Stimulated activated CD4-positive, alpha-beta T cell treated with anti-CD3 and anti-CD28 coated beads, Interleukin-4, amount 100 ng/mL, for 24 hours (primary cell): ENCODE measurements at places on chromosomes 7 and 10.

GRCh38 chr10:126561294-126561920 is 109.1 kb downstream of the C10orf90 start:
- no peak for DNase-seq

GRCh38 chr10:21519941-21520436 is 5.5 kb downstream of the SKIDA1 start:
- DNase-seq, result no peak

DNA sequence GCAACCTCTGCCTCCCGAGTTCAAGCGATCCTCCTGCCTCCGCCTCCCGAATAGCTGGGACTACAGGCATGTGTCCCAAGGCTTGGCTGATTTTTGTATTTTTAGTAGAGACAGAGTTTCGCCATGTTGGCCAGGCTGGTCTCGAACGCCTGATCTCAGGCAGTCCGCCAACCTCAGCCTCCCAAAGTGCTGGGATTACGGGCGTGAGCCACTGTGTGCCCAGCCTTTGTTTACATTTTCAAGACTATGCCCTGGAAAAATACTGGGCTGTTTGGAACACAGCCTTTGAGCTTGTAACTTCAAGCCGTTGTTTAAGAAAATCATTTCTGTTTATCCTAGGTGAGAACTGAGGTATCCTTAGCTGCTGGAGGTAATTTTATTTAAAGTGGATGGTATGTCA is 1.9 kb downstream of the ZKSCAN1 start:
- DNase-seq, result no peak

DNA sequence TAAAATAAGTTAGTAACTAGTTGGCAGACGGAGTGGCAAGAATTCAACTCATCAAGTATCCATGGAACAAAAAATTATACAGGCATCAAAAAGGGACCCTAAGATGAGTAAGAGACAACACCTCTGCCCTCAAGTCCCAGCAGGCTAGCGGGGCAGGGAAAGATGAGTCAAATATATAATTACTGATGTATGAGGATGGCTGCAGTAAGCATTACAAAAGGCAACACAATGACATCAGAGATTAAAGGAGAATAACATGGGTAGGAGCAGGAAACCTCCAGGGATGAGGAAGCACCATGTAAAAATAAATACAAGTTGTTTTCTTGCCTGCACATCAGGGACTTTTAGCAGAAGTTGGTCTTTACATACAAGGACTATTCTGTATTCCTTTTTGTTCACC is 49.4 kb downstream of the SCRN1 start:
- DNase-seq, result no peak

- DNase-seq, result peak; percentile 35
Observed at GRCh38 chr7:107815254-107815882, 12.3 kb upstream of the SLC26A3 start.

DNA sequence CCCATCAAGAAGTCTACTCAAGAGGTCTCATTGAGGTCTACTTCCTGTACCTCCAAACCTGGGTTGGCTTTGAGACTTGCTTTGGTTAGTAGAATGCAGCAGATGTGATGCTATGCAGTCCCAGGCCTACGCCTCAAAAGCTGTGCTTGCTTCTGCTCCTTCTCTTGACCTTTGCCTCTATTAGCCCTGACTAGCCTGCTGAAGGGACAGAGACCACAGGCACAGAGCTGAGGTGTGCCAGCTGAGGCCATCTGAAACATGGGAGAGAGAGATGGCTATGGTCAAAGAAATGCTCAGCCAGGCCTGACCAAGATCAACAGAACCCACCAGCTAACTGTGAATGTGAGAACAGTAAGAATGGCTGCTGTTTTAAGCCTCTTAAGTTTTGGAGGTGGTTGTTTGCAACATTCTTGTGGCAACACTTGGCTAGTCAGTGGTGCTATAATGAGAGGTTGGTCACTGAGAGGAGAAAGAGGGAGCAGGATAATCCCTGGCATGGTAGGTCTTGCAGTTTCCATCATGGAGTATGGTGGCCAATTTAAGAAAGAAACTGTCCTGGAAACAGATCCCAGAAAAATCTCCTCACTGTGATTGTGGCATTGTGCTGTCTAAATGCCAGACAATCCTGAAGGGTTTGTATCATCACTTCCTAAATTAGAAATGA is 176.1 kb upstream of the PHYHIPL start:
- no peak for DNase-seq

DNA sequence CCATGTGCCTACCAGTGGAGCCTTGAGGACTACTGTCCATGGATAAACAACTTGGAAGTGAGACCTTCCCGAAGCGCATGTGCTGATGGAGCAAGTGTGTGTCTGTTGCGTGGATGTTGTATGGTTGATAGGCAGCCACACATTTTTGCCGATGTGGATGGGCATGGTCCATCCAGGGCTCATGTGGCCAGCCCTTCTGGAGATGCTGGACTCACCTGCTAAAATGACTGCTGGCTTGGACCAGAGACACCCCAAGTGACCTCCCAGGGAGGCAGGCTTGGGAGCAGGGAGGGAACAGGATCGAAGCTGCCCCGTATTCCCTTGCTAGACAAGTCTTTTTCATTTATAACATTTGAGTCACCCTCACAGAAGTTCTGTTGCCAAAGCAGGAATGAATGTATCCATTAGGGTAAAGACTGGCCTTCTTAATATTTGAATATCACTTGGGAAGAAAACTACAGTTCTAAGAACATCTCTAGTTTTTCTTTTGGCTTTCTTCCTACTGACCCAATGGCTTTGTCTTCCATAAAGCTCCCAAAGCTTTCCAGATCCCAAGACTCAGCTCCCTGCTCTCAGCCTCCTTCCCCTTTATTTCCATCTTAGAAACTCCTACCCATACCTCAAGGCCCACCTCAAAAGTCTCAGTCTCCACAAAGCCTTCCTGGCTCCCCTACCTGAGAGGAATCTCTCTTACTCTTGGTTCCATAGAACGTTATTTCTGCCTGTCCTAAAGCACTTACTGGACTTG is 3.0 kb downstream of the PTPRE start:
- no peak for DNase-seq

DNA sequence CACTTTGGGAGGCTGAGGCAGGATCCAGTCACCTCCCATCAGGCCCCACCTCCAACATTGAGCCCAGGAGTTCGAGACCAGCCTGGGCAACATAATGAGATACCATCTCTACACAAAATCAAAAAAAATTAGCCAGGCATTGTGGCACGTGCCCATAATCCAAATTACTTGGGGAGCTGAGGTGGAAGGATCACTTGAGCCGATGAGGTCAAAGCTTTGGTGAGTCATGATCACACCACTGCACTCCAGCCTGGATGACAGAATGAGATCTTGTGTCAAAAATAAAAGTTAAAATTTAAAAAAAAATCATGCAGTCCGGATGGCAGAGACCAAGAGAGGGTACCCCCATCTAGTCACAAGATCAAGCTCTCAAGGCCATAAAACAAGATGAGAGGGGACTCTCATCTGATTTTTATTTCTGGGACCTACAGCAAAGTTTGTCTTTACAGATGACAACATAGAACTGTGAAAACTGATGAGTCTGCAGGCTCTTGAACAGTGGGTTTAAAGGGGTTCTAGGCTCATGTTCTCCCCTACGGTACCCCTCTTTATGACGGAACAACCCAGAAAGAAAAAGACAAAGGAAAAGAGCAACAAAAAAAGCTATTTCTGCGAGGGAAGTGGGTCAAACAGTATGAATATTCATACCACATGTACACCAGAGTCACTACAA is 28.9 kb upstream of the CREB3L2 start:
- no peak for DNase-seq

DNA sequence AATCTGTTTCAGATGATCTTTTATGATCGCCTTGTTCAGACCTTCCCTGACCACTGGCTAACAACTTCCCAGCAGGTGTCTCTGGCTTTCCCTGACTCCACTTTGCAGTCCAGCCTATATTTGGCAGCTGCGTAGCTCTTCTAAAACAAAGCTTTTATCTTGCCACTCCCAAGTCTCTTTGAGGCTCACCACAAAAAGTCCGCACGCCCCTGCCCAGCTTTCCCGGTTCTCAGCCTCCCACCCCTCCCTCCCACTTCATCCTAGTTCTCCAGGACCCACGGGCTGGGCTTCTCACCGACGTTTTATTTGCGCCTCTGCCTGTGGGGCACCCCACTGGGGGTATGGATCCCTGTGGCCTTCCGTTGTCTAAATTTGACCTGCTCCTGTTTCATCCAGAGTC is 58.9 kb upstream of the USP6NL start:
- no peak for DNase-seq

DNA sequence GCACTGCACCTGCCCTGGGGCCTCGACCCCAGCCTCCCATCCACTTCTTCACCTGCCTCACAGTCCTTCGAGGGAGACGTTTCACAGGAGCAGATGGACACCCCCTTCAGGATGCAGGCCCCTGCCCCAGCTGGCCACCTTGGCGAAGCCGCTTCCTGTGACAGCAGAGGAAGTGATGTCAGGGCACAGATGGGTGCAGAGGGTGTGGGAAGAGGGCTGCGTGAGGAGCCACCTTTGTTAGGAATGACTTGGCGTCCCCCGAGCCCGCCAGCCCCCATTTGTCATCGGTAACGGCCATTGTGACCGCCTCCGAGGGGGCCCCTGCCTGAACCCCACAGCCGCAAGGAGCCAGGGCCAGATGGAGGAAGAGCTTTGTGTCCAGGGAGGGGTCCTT is 47.4 kb upstream of the SLC29A3 start:
- DNase-seq, result no peak

- no peak for DNase-seq
Observed at GRCh38 chr10:45410807-45411606, 37.0 kb downstream of the ALOX5 start.

DNA sequence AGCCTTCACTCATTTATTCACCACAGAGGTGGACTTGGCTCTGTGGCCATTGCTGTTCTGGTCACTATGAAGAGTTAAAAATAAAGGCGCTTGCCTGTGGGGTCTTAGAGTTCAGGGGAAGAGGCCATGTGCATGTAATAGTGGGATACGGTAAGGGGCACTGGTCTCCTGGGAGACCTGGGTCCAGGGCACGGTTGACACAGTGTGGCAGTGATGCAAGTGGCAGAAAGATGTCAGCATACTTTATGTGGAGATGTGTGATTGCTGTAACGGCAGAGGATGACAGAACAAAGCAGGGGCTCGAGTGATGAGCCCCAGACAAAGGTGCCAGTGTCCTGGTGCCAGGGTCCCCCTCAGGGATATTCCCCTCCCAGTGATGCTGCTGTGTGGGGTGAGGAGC is 8.6 kb downstream of the ZSCAN25 start:
- no peak for DNase-seq

- peak; percentile 82 for DNase-seq
Observed at GRCh38 chr7:140062528-140063299, at the start of gene PARP12. Gene PARP12, minus strand, starts transcription at chr7:140062951. Its CDS starts 104 bp downstream, at chr7:140062847.

DNA sequence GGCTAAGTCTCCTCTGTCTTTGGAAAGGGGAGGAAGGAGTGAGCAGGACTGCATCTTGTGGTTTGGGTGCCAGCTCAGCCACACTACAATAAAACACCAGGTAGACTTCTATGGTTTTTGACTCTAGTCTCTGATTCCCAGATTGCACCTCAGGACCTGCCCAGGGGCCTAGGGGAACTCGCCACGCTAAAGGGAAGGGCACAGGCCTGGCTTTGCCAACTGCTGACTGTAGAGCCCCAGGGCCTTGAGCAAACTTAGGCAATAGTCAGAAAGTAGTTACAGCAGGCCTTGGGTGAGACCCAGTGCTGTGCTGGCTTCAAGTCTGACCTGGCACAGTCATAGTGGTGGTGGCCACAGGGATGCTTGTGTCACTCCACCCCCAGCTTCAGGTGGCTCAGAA is 24.2 kb upstream of the PRR15 start:
- no peak for DNase-seq

DNA sequence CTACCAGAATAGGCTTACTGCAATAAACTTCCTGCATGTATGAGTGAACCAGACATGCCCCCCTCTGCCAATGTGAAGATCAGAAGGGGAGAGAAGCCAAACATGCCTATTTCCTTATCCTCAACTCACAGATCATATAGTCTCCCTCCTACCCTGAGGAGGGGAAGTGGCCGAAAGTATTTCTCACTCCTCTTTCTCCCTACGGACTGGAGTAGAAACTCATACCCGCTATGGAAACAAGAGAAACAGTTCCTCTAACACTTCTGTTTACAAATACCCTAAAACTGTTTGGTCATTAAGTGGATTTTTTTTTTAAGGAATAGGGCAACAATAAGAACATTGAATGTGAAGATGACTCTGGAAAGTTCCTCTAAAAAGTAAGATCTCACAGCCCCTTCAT is 31.4 kb downstream of the CCNJ start:
- no peak for DNase-seq

- DNase-seq, result no peak
Observed at GRCh38 chr10:126398924-126399323, 10.6 kb upstream of the ADAM12 start.

- no peak for DNase-seq
Observed at GRCh38 chr10:68096913-68097516, 12.3 kb upstream of the MYPN start.

DNA sequence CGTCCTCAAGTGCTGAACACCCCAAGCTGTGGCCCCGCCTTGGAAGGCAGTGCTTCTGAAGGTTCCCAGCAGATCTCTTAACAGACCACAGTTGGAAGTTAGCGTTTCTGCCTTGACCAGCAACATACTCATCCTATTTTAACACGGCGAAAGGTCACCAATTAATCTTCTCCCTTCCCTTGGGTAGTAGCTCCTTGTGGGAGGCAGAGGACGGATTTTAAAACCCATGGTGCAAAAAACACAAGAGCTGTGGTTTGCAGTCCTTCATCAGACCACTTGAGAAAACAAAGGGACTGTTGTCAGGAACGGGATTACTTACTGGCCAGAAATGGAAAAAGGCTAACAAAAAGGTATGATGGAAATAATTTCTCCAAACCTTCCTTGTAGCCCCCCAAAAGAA is 87.3 kb downstream of the BEND7 start:
- no peak for DNase-seq

GRCh38 chr10:13310518-13311176 is 10.8 kb upstream of the PHYH start:
- DNase-seq, result no peak

DNA sequence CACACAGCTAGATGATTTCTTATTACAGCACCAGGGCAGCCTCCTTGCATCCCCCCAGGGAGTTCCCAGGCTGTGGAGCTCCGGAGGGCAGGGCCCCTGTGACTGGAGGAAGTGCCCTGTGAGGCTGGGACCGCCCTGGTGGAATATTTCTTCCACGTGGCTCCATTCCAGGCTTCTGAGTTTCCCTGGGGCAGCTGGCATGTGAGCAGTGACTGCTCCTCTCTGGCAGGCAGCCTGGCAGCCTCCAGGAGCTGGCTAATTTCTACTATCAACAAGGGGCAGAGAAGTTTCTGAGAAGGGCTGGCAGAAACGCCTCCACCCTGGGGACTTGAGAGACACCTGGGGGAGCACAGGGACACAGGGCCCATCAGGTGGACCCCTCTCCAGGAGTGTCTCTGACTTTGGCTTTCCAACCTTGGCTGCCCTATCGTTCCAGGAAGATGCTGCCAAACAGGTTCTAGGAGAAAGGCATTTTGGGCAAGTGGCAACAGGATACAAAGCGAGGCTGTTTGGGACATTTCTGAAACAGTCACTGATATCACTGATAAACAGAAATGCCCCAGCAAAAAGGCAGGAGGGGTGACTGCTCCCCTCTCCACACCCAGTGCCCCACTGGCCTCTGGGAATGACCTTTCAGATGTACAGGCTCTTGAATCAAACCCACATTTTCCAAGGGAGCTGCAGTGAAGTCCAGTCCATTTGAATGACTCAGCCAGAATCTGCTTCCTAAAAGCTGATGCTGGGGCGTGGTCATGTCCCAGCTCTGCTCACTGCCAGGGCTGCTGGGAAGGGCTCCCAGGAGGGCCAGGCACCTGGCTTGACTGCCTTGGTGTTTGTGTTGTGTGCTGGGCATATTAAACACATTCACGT is 16.1 kb downstream of the MYOF start:
- no peak for DNase-seq

GRCh38 chr10:49104323-49104722 is 11.0 kb downstream of the VSTM4 start:
- no peak for DNase-seq
